ENCODE measurements at places on chromosomes 1 and 21.

DNA sequence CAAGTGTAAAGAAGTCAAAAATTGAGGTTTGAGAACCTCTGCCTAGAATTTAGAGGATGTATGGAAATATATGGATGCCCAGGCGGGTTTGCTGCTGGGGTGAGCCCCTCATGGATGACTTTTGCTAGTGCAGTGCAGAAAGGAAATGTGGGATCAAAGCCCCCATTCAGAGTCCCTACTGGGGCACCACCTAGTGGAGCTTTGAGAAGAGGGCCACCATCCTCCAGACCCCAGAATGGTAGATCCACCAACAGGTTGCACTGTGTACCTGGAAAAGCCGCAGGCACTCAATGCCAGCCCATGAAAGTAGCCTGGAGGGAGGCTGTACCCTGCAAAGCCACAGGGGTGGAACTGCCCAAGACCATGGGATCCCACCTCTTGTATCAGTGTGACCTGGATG lies 330.7 kb upstream of the DPYD start:
- DNase-seq = no peak

- no peak for DNase-seq
Observed at GRCh38 chr1:202286622-202287097, 55.1 kb downstream of the UBE2T start.

GRCh38 chr1:7562729-7563605 lies 208.1 kb upstream of the VAMP3 start:
- DNase-seq = no peak

DNA sequence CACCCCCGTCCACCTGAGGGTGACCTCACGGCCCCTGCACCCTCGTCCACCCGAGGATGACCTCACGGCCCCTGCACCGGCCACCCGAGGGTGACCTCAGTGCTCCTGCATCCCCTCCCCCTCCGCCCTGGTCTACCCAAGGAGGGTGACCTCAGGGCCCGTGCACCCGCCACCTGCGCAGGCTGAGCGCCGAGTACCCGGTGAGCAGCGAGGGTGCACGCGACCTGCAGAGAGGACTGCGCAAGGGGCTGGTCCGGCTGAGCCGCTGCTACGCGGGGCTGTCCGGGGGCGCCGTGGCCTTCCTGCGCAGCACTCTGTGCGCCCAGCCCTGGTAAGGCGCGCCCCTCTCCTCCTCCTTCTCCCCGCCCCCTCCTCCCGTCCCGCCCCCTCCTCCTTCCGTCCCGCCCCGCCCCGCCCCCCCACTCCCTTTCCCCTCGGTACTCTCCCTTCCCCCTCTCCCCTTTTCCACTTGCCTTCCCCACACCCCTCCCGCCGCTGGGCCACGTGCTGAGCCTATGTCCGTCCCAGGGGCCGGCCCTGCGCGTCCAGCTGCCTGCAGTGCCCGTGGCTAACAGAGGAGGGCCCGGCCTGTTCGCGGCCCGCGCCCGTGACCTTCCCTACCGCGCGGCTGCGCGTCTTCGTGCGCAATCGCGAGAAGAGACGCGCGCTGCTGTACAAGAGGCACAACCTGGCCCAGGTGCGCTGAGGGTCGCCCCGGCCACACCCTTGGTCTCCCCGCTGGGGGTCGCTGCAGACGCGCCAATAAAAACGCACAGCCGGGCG lies 28.4 kb downstream of the TRIM11 start:
- peak; percentile 62 for DNase-seq

DNA sequence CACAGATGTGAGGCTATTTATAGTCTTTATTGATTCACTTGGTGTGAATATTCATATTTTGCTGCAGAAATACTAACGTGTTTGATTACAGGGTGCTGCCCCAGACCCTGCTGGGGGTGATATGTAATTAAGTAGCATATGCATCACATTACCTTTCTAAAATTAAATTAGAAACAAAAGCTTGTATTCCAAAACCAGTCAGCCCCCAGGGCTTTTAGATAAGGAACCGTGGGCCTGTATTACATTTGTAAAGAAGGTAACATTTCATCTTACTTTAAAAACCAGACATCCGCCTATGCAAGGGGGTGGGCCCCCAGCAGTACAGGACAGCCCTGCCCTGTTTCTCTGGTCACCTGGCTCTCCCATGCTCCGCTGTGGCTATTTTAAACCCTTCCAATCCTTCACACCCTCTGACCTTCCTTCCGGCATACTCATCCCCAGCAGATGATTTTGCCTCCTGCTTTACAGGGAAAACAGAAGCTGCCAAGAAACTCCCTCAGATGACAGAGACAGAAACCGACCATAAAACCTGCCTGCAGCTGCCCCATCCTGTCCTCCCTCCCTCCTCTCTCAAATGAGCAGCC lies 22.0 kb upstream of the KCNC4 start:
- no peak for DNase-seq

DNA sequence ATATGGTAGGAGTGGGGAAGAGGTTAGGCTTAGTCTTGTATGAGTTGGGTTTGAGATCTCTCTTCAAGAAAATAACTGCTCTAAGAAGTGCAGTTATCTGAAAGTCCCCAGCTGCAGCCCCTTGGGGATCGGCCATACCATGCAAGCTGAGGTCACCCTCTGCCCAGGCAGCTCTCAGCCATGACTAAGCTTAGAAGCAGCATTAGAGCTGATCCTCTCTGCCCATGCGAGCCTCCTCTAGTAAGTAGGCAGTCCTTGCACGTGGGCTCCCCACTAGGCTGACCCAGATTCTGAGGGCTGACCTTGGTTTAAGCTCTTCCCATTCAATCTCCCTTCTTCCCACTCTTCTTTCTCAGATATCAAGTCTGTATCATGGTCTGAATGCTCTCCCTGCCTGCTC lies 121.0 kb upstream of the UBE2U start:
- no peak for DNase-seq

- no peak for DNase-seq
Observed at GRCh38 chr1:19507516-19507915, 22.2 kb upstream of the CAPZB start.

DNA sequence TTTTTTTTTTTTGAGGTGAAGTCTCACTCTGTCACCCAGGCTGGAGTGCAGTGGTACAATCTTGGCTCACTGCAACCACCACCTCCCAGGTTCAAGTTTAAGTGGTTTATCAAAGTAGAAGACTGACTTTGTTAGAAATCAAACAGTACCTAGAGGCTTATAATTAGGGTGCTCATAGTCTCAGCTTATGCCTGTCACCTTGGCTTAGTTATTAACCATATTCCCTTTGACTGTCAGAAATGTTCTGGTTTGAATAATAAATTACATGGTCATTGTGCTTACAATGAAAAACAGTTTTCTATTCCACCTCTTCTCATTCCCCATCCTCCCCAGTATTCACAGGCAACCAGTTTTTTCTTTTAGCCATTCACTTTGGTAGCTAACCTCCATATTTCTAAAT lies 54.8 kb downstream of the CTTNBP2NL start:
- DNase-seq = no peak

GRCh38 chr1:216582151-216582550 lies 141.1 kb downstream of the ESRRG start:
- DNase-seq = no peak

DNA sequence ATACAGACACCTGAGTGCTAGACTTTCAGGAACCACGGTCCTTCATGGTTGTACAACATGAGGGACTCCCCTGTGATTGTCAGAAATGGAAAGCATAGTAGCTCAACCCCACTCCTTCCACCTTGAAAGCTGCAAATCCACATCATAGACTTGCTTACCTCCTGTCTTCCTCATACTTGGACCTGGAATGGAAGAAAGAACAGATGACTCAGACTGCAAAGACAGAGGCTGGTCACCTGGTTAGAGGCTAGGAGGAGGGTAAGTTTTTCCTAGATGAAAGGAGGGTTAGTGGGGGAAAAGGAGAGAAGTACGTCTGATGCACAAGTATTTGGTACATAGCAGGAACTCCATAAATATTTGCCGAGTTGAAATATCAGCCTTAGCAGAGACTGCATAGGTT lies 37.2 kb downstream of the LRRC71 start:
- DNase-seq = no peak

DNA sequence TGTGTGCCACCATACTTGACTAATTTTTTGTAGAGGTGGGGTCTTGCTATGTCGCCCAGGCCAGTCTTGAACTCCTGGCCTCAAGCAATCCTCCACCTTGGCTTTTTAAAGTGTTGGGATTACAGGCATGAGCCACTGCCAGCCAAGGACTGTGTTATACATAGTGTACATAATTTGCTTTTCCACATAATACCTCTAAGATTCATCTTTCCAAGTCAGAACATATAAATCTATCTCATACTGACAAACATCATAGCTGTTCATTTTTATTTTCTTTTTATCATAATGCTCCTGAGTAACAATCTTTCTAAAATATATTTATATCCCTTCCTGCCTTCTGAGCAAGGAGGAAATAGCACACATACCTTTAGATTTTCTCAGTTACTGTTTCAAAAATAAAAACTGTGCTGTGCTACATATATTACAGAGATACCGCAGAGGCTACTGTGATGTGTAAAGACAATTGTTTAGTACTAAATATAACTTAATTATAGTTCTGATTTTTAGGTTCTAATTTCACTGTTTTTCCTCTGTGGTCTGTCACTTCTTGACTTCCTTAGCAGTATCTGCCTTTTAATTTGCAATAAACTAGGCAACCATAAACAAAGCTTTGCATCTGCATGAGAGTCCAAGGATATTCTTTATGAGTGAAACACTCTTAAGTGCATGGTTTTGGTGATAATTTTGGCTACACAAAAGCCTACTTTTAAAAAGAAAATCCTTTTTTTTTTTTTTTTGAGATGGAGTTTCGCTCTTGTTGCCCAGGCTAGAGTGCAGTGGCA lies 59.3 kb downstream of the EYA3 start:
- DNase-seq = no peak

DNA sequence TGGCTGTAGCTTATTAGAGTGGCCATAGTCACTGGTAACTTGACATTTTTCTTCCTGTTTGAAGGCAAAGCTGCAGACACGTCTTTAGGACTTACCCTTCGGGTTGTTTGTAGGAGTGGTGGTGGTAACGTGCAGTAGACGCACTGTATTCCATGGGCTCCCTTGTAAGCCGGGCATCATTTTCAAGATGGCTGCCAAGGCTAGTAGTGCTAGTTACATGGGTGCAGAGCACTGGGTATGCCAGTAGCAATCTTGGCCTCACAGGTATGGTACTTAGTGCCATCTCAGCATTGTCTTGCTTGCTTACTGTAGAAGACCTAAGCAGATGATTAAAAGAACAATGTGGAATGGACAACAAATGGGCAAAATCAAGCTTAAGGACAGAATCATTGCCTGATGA lies 1.9 kb downstream of the YBX1 start:
- no peak for DNase-seq

DNA sequence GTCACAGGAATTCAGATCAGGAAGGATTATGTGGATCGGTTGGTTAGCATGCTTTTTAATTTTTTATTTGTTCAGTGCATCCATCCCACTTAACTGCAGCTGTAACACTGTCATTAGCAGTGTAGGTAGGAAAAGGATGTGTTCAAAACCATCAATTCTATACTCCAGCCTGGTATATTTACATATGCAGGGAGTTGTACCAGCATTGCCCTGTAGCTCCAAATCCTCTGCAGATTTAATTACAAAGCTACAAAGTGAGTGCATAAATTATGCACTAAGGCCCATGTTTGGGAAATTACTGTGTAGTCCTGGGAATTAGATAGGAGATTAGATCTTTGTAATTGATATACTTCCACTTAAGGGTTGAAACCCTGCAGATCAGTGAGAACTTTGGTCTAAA lies 15.9 kb upstream of the OSBPL9 start:
- DNase-seq = no peak

GRCh38 chr1:210696709-210697108 lies 368.0 kb downstream of the HHAT start:
- DNase-seq = no peak

DNA sequence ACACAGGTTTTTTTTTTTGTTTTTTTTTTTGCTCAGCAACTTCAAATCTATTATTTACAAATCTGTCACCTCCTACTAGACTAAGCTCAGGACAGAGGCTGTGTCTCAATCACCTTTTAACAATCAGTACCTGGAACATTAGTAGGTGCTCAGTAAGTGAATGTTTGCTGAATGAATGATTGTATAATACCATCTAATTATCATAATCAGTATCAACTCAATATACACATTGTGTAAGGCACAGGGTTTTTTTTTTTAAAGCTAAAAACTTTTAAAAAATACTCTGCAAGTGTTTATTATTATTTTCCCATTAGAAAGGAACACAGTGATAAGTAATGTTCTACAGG lies 9.2 kb downstream of the ERRFI1 start:
- no peak for DNase-seq

DNA sequence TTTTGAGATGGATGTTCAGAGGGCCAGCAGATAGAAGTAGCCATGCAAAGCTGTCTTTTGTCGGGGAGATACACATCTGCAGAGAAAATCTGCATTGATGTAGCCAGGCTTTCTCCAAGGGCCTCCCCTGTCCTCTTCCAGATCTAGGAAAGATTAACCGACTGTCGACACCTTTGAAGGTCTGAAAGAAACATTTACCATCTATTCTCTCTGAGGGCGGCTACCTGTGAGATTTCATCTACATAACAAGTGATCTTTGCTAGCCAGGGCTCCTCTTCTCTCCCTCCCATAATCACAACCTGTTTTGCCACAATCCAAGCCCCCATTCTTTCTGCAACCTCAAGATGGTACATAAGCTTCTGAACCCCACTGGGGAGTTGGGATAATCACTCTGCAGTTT lies 193.6 kb downstream of the RGS7 start:
- no peak for DNase-seq

GRCh38 chr1:230216896-230217295 lies 149.9 kb downstream of the GALNT2 start:
- no peak for DNase-seq

DNA sequence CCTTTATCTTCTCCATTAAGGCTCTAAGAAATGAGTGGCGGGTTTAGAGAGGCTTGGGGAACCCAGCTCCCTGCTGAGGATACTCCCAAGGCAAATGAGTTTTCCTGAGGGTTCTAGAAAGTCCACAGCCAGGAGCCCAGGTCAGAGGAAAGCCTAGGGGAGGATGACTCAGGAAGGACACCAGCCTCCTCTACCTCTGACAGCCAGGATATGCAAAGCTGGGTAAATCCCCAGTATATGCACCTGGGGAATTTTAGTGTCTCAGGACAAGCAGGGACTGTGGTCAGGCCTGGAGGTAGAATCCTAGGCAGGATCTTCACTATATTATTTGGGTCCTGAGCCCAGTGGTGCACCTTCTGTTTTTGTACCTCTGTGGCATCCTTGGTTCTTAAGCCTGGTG lies 23.5 kb upstream of the WNT4 start:
- DNase-seq = no peak

GRCh38 chr1:83090195-83090594 lies 908.7 kb downstream of the TTLL7 start:
- DNase-seq = no peak

DNA sequence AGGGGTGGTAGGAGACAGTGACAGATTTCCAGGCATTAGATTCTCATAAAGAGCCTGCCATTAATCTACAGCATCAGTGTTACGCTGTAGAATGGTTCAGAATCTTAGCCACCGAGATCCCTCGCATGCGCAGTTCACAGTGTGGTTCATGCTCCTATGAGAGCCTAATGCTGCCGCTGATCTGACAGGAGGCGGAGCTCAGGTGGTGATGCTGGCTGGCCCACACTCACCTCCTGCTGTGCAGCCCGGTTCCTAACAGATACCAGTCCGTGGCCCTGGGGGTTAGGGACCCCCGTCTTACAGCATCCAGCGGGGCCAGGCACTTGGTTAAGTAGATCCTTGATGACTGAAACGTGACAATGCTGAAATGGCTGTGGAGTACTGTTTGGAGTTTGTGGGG lies 163.6 kb upstream of the C1orf21 start:
- peak; percentile 59 for DNase-seq

GRCh38 chr1:230233786-230234185 lies 166.7 kb downstream of the GALNT2 start:
- DNase-seq = no peak
